ENCODE measurements at places on chromosomes 2 and 18.

DNA sequence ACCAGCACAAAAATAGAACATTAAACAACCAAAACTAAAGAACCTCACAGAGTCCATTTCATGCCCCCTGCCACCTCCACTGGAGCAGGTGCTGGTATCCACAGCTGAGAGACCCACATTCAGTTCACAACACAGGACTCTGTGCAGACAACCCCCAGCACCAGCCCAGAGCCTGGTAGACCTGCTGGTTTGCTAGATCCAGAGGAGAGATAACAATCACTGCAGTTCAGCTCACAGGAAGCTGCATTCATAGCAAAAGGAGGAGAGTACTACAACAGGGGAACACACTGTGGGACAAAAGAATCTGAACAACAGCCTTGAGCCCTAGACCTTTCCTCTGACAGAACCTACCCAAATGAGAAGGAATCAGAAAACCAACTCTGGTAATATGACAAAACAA, 326.7 kb downstream of the METTL4 start:
- no peak for DNase-seq

DNA sequence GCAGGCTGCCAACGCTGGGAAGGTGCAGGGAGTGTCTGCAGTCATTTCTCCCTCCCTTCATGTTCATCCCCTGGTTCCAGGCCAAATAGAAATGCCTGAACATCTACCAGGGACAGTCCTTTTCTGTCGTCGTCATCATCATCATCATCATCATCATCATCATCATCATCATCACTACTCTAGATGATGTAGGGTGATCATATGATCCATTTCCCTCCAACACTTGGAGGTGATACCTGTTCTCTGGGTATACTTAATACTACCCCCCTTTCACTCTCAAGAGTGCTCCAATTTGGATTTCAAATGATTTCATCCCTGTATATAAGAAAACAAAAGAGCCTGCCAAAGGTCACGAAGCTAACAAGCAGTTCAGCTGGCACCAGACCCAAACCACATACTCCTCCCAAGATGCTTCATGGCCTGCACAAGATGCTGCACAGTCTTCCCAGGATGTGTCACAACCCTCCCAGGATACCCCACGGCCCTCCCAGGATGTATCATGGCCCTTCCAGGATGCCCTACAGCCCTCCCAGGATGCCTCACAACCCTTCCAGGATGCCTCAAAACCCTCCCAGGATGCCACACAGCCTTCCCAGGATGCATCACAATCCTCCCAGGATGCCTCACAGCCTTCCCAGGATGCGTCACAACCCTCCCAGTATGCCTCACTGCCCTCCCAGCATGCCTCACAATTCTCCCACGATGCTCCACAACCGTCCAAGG, 257.9 kb downstream of the DYSF start:
- DNase-seq: no peak

DNA sequence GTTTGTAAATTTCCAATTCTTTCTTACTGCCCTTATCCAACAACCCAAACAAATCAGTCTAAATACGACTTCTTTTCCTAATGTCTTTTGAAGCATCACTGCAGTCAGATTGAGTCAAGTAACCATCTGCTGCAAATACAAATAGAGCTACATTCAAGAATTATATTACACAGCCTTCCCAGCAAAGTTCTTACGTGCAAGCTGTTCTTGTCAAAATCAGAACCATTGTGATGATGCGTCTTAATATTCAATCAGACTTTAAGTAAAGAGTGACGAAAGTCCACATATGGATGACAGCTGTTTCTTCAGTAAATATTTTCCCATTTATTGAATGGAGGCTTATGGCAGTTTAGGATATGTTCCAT, 943.8 kb downstream of the LRP1B start:
- DNase-seq: no peak

DNA sequence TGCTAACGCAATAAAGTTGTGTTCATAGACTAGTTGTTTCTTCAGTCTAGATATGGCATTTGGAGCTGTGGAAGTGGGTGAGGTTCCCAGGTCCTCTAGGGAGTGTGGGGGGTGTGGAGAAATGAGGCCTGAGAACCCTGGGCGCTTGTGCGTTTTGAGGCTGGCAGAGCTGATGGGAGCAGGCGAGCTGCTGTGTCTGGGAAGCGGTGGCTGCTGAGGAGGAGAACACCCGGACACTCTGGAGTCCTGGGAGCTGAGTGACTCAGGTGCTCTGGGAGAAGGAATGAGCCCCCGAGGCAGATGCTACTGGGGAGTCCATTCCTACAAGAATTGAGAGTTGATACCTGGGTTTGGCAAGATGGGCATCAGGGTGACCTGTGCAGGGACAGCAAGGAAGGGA, 67.5 kb downstream of the LPIN1 start:
- no peak for DNase-seq

DNA sequence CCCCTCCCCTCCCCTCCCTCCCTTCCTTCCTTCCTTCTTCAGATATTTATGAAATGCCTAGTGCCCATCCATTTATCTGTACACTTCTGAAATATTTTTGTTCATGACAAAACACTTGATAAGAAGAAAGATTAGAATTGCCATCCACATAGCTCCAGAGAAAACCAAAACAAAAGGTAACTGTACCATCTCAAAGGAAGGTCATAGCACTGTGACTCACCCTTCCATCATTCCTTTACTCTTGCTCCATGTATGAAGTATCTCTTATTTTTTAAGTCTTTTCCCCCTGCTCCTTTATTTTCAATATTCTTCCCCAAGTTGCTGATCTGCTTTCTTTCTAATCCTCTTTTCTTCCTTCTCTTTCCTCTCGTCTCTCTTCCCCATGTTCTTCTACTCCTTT, 9.9 kb downstream of the CNTNAP5 start:
- no peak for DNase-seq

- DNase-seq: no peak
Measured at GRCh38 chr2:161586517-161587167, 37.6 kb upstream of the SLC4A10 start.

GRCh38 chr2:96528006-96528699, 8.4 kb upstream of the ARID5A start:
- DNase-seq: no peak

GRCh38 chr2:179274749-179275148, 10.1 kb upstream of the SESTD1 start:
- DNase-seq: no peak

GRCh38 chr2:5685225-5685624, 7.0 kb upstream of the SOX11 start:
- no peak for DNase-seq

DNA sequence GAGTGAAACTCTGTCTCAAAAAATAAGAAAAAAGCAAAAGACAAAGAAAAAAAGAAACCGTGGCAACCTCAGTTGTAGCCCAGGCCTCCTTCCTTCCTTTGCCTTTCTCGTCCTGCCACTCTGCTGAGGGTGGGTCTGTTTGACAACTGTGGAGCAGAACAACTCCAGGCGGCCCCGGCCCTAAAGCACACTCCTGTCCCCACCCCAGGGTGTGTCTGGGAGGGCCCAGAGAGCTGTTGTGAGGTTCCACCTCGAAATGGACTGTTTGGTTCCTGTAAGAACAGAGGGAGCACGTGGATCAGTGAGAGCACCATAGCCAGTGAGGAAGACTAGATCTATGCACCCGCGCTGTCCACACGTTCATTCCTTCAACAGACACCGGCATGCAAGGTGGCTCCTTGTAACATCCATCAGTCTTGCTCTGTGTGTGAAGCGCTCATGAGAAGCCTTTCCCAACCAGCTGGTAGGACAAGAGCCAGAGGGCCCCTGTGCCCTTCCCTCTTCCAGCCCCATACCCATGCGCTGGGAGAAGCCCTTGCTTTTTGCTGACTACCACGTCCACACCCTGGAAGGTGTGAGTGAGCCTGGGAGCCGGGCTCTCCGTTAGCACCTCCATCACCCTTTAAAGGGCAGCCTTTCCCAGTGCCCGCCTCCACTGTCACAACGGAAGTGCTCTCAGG, 61.6 kb downstream of the SOWAHC start:
- DNase-seq: no peak
